ENCODE measurements at places on chromosomes 7 and 10. TPM values are rescaled to one million over a fixed set of nuclear protein-coding genes. Genes with fewer than 3 reads are reported as not detected.

DNA sequence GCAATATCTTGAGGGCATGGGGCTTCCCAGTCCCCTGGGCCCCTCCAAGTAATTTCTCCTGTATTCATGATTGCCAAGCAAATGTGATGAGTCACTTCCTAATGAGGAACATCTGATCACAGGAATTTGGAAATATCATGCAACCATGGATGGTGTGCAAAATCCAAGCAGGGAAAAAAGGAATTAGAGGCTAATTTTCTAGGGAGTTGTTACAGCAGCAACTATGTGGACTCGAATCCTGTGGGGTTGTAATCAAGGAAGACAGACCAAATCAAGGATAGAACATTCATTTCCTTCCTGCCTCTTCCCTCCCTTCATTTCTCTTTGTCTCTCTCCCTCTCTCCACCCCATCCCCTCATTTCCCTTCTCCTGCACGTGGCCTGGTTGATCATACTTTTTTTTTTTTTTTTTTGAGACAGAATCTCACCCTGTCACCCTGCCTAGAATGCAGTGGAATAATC is 23.9 kb upstream of the AGFG2 start:
- H3K4me3 ChIP-seq = no peak overlapping the region
- H3K4me1 ChIP-seq = peaks cover 20% of the 10 kb centered on the region
- H3K36me3 ChIP-seq = no peaks in the 10 kb centered on the region

- no peak overlapping the region for H3K27ac ChIP-seq
- peaks cover 34% of the 10 kb centered on the region for H3K4me1 ChIP-seq
- H3K4me3 ChIP-seq = no peak overlapping the region
- H3K27me3 ChIP-seq = peaks cover 16% of the 10 kb centered on the region
- DNase-seq = no peak
- H3K36me3 ChIP-seq = peaks cover 11% of the 10 kb centered on the region
Observed at GRCh38 chr10:43305876-43306275, 39.0 kb upstream of the RASGEF1A start.

- no peak overlapping the region for H3K4me3 ChIP-seq
- peaks cover 19% of the 10 kb centered on the region for H3K4me1 ChIP-seq
- no peak for DNase-seq
- H3K27ac ChIP-seq = no peak overlapping the region
Observed at GRCh38 chr7:121504482-121504881, 108.4 kb upstream of the FAM3C start.

- no peak for DNase-seq
- no peak overlapping the region for H3K4me3 ChIP-seq
- peaks cover 46% of the 10 kb centered on the region for H3K4me1 ChIP-seq
- H3K36me3 ChIP-seq = peaks cover 12% of the 10 kb centered on the region
Observed at GRCh38 chr7:130982160-130982638, 248.2 kb upstream of the KLF14 start.

- peaks cover 29% of the 10 kb centered on the region for H3K36me3 ChIP-seq
- H3K4me1 ChIP-seq = peaks cover 29% of the 10 kb centered on the region
- H3K4me3 ChIP-seq = peak overlapping the region; percentile 99
- H3K27ac ChIP-seq = peak overlapping the region; percentile 97
- peak; percentile 44 for DNase-seq
Observed at GRCh38 chr10:94546049-94546900, 687 bp downstream of the HELLS start.

DNA sequence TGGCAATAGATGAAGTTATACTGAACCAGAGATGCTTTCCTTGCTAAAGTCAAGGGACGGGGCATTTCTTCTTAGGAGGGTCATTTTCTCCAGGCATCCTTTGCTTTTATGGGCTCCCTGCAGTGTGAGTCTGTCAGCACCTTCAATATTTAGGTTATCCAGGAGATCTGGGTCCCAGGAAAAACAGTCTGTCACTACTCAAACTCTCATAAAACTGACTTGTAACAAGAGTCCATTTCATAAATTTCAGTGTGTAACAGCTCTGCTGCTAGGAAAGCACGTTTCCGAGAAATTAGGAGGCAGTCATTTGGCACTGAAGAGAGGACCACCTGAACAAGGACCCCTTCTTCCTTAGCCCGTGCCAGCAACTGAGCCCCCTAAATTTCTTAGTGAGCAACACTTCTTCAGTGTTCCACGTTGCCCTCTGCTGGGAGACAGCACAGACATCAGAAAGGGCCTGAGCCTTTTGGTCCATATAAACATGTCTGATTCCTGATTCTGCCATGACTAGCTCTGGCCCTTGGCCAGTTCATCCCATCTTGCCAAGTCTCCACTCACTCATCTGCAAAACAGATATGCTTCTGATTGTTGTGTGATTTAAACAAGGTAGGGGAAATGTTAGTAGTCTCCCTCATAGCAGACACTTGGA is 7.2 kb downstream of the GCC1 start:
- H3K4me3 ChIP-seq = no peak overlapping the region
- peaks cover 17% of the 10 kb centered on the region for H3K36me3 ChIP-seq

DNA sequence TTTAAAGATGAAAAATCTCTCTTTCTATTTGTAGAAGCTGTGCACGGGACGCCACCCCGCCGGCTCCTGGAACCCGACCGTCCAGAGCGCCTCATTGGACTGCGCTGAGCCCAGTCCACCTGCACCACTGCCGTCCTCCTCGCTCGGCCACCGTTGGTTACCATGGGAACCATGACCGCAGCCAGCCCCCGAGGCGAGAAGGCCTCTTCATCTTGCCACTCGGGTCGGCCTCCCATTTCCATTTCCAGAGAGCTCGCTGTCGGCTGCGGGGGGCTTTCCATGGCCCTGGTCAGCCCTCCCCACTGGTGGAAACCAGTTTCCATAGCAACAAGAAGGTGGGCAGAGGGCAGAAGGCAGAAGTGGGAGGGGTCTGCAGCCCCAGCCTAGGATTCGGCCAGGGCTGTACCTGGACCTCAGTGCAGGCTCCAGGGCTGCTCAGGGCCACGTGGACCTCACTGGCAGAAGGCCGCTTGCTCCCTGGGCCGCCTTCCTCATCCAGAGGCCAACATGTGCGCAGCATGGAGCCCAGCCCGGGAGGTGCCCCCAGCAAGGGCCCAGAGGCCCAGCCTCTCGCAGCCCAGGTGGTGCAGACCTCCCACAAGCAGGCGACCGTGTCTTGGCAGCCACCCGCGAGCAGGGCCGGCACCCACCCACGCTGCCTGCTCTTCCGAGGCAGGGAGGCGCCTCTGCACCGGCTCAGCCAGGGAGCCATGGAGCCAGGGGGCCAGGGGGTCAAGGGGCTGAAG is 283.5 kb upstream of the PPP2R2D start:
- H3K27me3 ChIP-seq = peaks cover 2% of the 10 kb centered on the region
- H3K27ac ChIP-seq = no peak overlapping the region
- no peaks in the 10 kb centered on the region for H3K4me1 ChIP-seq
- DNase-seq = peak; percentile 33

- no peak overlapping the region for H3K4me3 ChIP-seq
- peaks cover 2% of the 10 kb centered on the region for H3K27me3 ChIP-seq
- peaks cover under 1% of the 10 kb centered on the region for H3K4me1 ChIP-seq
- no peak overlapping the region for H3K27ac ChIP-seq
- DNase-seq = no peak
Observed at GRCh38 chr10:7102084-7102483, 308.8 kb downstream of the SFMBT2 start.

DNA sequence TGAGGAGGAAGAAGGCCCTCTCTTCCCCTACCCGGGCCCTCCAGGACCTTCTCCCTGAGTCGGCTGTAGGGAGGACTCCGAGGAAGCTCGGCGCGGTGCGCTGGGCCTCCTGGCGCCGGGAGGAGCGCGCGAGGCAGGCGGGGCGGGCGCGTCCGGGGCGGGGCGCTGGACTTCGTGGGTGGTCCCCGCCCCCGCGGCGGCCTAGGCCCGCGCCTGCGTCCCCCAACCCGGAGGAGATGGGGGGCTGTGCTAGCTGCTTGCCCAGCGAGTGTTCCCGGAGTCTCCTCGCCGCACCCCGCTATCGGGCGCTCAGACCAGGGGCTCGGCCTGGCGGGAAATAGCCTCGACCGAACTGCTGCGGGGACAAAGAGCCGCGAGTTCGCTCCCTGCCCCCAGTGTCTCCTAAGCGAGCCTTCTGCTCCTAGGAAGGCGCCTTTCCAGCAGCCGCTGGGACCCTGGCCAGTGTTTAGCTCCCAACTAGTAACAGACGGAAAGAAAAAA is 19.2 kb upstream of the SMO start:
- peaks cover 28% of the 10 kb centered on the region for H3K27me3 ChIP-seq
- H3K4me1 ChIP-seq = peaks cover 15% of the 10 kb centered on the region
- peak; percentile 49 for DNase-seq
- no peaks in the 10 kb centered on the region for H3K36me3 ChIP-seq

DNA sequence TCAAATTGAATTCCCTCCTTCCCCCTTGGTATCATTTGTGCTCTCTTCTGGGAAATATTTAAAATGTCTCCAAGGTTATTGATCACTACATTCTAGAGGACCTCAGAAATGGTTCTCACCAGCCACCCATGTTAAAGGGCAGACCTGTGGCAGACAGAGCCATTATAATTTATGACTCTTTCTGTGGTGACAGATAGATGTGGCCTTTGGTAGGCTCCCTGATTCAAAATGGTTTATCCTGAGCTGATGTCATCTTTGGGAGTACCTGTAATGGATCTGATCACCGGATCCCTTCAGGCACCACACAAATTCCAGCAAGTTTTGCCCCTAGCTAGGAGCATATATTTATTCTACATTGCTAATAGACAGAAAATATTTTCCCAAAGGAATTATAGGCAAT is 267.5 kb downstream of the SDK1 start:
- peaks cover 4% of the 10 kb centered on the region for H3K4me1 ChIP-seq
- H3K36me3 ChIP-seq = no peaks in the 10 kb centered on the region
- DNase-seq = no peak
- no peak overlapping the region for H3K4me3 ChIP-seq
- no peak overlapping the region for H3K27ac ChIP-seq

- peaks cover 26% of the 10 kb centered on the region for H3K27me3 ChIP-seq
- no peak for DNase-seq
- H3K4me3 ChIP-seq = no peak overlapping the region
Observed at GRCh38 chr10:11081408-11081807, 63.7 kb downstream of the CELF2 start.

DNA sequence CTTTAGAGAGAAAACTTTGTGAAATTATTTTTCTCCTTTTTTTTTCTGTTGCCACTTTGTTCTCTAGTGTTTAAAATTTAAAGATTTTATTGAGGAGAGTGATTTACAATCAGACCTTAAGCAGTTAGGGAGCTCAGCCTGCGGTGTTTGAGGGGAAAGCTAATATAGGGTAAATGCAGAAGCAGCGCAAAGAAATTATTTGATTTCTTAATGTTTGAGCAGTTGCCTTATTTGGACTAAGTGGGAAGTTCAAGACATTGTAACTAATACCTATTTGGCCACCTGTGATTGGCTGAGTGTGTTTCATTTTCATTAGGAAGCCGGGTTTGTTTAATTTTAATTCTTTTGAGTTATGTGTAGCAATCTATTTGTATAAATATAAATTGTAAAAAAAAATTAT is 25.3 kb downstream of the WAC start:
- peaks cover 46% of the 10 kb centered on the region for H3K4me1 ChIP-seq
- no peak overlapping the region for H3K27ac ChIP-seq
- peaks cover 69% of the 10 kb centered on the region for H3K36me3 ChIP-seq
- DNase-seq = no peak
- H3K27me3 ChIP-seq = no peaks in the 10 kb centered on the region

DNA sequence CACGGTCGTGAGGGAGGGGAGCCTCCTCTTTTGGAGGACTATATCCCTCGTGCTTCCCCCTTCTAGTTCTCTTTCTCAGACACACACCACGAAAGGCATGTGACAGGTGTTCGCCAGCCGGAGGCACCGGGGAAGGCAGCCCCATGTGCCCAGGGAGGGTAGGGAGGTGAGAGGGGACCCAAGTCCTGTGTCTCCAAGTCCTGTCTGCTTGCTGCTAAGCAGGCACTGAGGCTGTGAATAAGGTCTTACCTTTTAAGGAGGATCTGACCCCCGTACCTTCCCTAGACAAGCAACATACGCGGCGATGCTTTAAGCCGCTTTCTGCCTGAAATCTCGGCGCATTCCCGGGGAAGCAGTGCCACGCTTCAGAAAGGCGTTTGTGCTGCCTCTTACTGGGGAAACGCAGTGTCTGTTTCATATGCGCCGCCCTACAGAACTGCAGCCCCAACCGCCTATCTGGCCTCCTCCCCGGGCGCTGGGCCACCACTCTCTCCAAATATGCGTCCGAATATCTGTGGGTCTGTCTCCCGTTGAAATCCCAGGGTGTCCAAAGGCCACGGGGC is 770 bp downstream of the PLXNA4 start:
- peaks cover 14% of the 10 kb centered on the region for H3K4me1 ChIP-seq
- peaks cover 88% of the 10 kb centered on the region for H3K27me3 ChIP-seq
- no peak overlapping the region for H3K27ac ChIP-seq
- no peaks in the 10 kb centered on the region for H3K36me3 ChIP-seq
- no peak for DNase-seq
- H3K4me3 ChIP-seq = peak overlapping the region; percentile 29

- DNase-seq = no peak
- no peak overlapping the region for H3K27ac ChIP-seq
- no peaks in the 10 kb centered on the region for H3K27me3 ChIP-seq
Observed at GRCh38 chr10:24007359-24007758, 201.6 kb upstream of the KIAA1217 start.

GRCh38 chr10:24012249-24012803 is 196.6 kb upstream of the KIAA1217 start:
- H3K4me3 ChIP-seq = no peak overlapping the region
- H3K4me1 ChIP-seq = no peaks in the 10 kb centered on the region
- DNase-seq = no peak
- no peak overlapping the region for H3K27ac ChIP-seq
- no peaks in the 10 kb centered on the region for H3K27me3 ChIP-seq

DNA sequence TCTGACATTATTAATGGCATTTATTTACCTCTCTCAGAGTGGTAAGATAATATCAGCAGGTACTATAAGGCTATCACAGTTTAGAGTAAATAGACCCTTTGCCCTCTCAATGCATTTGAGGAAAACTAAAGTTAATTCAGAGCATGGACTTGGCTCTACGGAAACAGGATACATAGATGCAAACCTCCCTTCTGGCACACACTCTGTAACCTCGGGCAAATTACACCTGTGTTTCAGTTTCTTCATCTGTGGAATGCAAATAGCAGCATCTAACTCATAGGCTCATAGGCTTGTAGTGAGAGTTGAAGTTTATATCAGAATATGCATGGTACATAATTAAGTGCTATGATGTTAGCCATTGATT is 5.6 kb downstream of the RAPGEF5 start:
- DNase-seq = no peak
- no peak overlapping the region for H3K27ac ChIP-seq
- H3K4me3 ChIP-seq = no peak overlapping the region

- DNase-seq = no peak
- no peaks in the 10 kb centered on the region for H3K36me3 ChIP-seq
- peaks cover 7% of the 10 kb centered on the region for H3K27me3 ChIP-seq
- H3K4me1 ChIP-seq = no peaks in the 10 kb centered on the region
Observed at GRCh38 chr7:137635874-137636273, 210.9 kb downstream of the DGKI start.

The MAGI2 gene
- total RNA-seq = 0.09 TPM

The BPGM gene
- 19.7 TPM for total RNA-seq

The NPFFR1 gene
- not detected for total RNA-seq

The PPP1R3C gene
- total RNA-seq = not detected

Measured in activated CD8-positive, alpha-beta memory T cell treated with anti-CD3 and anti-CD28 coated beads, Interleukin-2, amount 10 ng/mL, durations not matched to agents 7 days and 5 days (primary cell).